GM13976 (cell line): ENCODE measurements at places on chromosomes 12 and 14.

GRCh38 chr14:103529383-103530365, 678 bp downstream of the TRMT61A start:
- DNase-seq: no peak

GRCh38 chr14:71541973-71542690, 390.1 kb upstream of the RGS6 start:
- no peak for DNase-seq

GRCh38 chr12:78981-79380, 12.4 kb downstream of the IQSEC3 start:
- no peak for DNase-seq

DNA sequence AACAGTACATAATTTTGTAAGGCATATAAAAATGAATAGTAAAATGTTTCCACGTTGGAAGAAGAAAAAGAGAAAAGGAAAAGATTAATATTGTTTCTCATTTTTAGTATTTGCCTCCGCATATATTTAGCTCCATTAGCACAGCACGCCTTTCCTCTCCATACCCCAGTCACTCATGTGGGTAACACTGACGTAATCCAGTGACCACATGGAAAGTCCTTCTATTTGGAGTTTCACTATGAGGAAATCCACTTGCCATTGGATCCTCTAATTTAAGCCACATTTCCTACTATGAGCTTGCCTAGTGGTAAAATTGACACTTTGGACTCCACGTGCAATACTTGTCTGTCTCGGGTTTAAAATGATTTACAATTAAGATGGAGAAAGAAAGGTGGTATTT, 5.7 kb upstream of the SLCO1A2 start:
- no peak for DNase-seq

DNA sequence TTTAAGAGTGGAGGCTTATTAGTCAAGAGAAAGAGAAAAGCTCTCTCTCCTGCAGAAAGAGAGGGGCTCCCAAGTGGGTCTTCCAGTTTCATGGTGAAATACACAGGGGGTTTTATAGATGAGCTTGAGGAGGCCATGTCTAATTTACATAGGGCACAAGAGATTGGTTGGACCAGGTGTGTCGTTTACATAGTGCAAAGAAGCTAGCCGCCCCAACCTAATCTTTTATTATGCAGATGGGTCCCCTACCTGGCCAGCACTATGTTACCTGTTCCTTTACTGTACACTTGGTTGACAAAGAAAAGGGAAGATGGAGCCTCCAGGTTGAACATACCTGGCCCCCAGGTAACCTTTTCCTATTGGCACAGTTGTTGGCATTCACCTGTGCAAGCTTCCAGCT, 195.0 kb downstream of the PIK3C2G start:
- DNase-seq: no peak
